ENCODE measurements at places on chromosomes 16 and 17.
A peak's percentile ranks its signal among the peaks of the same experiment; 100 is the strongest.

DNA sequence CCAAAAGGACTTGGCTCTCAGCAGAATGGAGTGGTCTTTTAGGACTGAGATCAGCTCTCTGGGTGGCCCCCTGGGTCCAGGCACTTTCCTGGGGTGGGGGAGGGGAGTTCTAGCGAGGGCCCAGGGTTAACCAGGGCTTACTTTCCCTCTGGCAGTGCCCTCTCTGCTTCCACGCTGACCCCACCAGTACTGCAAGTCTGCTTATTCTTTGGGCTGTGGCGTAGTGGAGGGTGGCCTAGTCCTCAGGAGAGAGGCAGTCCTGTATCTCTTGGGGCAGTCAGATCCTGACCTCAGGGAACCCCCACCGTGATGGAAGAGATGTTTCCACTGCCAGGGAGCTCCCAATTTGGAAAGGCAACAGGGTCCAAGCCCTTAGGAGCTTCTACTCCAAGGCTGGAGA is 79.4 kb downstream of the CCDC182 start:
- no peak for DNase-seq

GRCh38 chr17:28485049-28485448 is 11.6 kb downstream of the SLC13A2 start:
- no peak for DNase-seq

DNA sequence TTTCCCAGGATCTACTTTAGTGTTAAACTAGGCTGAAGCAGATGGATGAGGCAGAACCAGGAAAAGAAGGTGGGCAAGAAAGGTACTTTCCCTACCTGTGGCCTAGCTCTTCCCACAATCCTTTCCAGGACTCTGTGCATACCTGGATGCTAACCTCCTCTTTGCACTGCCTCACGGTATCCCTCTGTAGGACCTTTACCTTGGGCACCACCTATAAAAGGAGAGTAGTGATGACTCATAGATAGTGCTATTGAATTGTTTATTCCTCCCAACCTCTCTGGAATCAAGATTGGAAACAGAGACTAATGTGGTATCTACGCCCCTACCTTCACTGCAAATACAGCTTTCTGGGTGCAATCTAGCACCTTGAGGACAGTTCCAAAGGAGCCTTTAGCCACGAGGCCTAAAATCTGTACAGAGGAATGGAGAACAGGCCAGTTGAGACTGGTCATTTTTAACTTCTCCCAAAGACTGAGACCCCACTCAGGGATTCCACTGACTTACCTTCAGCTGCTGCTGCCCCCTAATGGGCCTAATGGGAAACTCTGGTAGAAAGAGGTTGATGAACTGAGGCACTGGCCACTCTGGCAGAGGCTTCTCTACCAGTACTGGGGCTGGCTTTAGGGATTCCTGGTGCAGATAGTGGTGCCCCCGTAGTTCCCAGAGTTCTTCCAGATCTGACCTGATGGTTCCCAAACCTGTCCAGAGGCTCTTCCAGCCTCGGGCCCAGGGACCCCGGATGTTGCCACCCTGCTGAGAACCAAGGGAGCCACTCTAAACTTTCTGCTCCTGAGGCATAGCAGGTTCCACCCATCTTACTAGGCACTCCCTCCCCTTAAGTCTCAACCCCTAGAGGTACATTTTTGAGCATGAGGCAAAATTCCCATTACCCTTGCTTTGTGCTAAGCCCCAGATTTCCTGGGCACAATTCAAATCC is 781 bp downstream of the RSKR start:
- DNase-seq = no peak

- no peak for DNase-seq
These were observed at the start of gene CES3 for GRCh38 chr16:66961065-66961744. Gene CES3 (plus strand): TSS chr16:66961266. CDS start chr16:66961308, 42 bp downstream.

DNA sequence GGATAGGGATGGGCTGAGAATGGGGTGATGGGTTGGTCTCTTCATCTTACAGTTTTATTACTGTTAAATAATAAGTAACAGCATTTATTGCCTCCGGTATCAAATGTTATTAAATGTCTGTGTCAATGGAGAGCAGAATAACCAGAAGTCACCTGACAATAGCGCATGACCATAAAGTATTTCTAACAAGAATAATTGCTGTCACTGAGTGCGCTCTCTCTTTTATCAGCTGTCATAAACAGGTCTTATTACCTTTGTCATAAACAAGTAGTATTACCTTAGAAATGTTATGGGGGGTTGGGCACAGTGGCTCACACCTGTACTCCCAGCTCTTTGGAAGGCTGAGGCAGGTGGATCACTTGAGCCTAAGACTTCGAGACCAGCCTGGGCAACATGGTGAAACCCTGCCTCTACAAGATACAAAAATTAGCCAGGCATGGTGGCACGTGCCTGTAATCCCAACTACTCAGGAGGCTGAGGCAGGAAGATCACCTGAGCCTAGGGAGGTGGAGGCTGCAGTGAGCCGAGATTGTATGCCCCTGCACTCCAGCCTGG is 120.6 kb downstream of the MAP2K6 start:
- no peak for DNase-seq

DNA sequence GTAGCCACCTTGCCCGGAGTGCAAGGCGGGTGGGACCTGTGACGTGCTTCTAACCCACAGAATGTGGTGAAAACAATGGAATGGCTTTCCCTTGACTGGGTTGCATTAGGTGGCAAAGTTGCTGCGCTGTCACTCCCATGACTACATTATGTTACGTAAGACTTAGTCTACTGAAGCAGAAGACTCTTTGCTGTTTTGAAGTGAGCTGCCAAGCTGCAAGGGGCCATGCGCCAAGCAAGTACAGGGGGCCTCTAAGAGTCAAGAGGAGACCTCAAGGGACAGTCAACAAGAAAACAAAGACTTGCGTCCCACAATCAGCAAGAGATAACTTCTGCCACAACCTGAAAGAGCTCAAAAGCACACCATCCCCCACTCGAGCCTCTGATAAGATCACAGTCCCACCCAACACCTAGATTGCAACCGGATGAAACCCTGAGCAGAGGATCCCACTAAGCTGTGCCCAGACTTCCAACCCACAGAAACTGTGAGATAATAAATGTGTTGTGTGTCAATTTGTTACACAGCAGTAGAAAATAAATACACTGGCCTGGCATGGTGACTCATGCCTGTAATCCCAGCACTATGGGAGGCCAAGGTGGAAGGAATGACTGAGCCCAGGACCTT is 16.5 kb downstream of the ANKRD11 start:
- no peak for DNase-seq

GRCh38 chr16:8541868-8542267 is 48.4 kb downstream of the TMEM114 start:
- no peak for DNase-seq

DNA sequence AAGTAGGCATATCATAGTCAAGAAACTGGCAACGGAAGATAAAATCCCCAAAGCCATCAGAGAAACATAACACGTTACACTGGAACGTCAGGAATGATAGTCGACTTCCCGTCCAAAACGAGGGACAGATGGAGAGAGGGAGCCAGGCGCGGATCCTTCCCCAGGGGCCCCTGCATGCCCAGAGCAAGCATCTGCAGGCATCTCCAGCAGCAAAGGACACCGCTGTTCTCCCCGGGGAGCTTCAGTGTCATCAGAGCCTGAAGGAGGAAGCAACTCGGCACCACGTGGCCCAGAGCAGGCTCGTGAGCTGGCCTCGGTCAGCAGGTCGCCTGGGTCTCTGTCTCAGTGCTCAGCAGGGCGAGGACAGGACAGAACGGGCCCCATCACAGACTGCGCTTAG is 50.1 kb downstream of the LMF1 start:
- DNase-seq = no peak

- DNase-seq = no peak
These were observed 87.5 kb upstream of the SOX9 start for GRCh38 chr17:72033334-72033733.

DNA sequence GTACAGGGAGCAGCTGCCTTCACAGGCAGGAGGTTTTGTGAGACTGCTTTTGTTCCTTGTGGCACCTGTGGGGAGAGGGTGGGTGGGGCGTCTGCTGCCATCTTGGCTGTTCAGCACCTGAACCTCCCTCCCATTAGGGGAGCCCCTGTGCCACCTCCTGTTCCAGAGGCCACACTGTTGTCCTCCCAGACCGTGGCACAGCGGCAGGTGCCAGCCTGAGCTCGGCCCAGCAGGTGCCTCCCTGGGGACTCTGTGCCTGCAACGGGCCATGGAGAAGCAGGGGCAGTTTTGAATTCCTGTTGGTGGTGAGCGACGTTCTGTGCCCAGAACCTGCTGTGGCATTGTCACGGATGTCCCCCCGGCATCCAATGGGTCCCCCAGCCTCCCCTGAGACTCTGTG is 9.9 kb downstream of the LGALS3BP start:
- no peak for DNase-seq

DNA sequence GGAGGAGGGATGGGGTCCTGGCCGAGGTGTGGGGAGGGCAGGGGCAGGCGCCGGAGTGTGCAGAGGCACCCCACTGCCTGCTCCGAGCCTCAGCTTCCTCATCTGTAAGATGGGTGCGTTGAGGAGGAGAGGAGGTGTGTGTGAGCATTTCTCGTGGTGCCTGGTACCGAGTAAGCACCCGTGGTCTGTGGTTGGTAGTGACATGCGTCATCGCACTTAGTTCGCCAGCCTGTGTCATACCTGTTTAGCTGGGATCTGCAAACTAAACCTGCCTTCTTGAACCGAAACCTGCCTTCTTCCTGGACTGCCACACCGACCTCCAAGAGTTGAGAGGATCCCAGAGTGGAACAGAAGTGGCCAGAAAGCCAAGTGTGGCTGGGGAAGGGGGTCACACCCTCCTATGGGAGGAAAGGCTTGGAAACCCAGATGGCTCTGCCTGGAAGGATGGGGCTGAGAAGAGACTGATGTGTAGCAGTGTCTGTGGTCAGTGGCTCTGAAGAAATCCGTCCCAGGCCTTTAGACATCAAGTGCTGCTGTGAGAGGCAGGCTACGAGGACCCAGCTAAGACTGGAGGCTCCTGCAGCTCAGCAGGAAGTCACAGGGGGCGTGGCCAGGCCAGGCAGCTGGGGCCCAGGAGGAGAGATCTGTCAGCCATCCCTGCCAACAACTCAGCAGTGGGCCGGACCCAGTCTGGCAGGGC is 162.6 kb upstream of the PLCG2 start:
- peak; percentile 23 for DNase-seq

GRCh38 chr17:17126131-17127110 is 79.7 kb downstream of the PLD6 start:
- no peak for DNase-seq

GRCh38 chr17:4305224-4305623 is 41.4 kb upstream of the ANKFY1 start:
- no peak for DNase-seq

- DNase-seq = no peak
These were observed 18.4 kb upstream of the STAC2 start for GRCh38 chr17:39244016-39244599.

GRCh38 chr17:82863941-82864712 is 24.3 kb upstream of the ZNF750 start:
- DNase-seq = peak; percentile 73

DNA sequence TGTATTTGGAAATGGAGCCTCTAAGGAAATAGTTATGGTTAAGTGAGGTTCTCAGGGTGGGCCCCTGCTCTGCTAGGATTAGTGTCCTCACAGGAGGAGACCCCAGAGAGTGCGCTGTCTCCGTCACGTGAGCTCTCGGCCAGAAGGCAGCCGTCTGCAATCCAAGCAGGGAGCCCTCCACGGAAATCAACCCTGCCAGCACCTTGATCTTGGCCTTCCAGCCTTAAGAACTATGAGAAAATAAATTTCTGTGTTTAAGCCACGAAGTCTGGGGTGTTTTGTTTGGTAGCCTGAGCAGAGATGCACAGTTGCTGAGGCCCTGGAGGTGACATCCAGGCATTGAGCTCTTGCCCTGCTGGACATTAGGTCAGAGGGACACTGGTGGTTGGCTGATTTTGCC is 32.4 kb upstream of the GSE1 start:
- DNase-seq = no peak

DNA sequence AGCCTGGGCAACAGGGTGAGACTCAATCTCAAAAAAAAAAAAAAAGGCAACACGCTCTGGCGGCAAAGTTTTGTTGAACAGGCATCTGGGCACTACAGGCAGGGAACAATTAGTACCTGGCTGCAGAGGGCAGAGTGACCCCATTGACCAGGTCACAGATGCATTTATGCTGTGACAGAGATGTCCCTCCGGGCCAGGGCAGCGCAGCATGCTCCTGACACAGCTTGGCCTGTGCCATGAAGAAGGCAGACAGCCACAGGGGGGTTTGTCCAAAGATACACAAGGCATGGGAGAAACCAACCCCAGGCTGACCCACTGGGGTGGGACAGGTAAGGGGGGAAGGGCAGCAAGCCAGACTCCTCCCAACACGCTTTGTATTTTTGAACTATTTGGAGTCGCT is 7.7 kb upstream of the SRRM2 start:
- DNase-seq = no peak

GRCh38 chr16:86165479-86165878 is 266.5 kb downstream of the IRF8 start:
- DNase-seq = no peak

DNA sequence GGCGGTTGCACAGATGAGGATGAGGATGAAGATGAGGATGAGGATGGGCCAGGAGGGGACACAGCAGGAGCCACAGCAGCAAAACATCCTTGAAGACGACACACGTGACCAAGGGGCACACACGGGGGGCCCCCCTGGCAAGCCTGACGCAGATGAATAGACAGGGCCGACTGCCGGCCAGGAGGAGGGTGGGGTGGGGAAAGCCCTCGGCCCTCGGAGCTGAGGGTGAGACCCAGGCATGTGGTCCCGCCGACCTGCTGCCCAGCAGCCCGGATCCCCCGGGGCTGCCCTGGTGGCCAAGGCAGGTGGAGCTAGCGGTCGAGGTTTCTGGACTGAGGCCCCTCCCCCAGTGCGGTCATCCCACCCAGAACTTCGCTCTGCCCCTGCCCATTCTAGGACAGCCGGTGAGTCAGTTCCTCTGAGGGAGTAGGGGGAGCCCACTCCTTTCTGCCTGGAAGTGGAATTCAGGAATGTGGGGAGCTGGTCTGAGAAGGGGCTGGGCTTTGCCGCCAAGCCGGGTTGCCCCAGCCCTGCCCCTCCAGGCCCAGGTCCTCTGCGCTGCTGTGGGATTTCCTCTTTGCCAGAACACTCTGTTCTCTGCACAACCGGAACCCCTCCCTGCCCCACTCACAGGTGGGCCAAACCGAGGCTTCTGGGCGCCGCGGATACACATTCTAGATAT is 9.9 kb downstream of the CYGB start:
- no peak for DNase-seq

DNA sequence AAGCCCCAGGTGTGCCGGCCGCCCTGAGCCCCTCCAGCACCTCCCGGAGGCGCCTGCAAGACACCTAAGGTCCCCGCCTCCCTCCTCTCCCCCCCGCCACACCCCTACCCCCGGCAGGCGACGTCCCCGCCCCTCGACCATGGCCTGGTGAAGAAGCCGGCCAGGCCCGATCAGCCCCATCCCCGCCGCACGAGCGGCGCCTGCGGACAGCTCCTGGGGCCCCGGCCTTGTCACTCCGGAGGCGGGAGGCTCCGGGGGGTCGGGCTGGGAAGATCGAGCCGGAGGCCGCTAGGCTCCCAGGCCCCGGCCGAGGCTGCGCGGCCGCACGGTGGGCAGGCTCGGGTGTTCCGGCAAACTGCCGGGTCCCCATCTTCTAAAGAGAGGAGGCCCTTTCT is 405 bp upstream of the ACE start:
- DNase-seq = no peak

Measured in stimulated activated CD4-positive, alpha-beta T cell treated with anti-CD3 and anti-CD28 coated beads, Interleukin-1b, Interleukin-23, amount 100 ng/mL, for 1 hour (primary cell).